ENCODE measurements at places on chromosomes 16 and 17.

DNA sequence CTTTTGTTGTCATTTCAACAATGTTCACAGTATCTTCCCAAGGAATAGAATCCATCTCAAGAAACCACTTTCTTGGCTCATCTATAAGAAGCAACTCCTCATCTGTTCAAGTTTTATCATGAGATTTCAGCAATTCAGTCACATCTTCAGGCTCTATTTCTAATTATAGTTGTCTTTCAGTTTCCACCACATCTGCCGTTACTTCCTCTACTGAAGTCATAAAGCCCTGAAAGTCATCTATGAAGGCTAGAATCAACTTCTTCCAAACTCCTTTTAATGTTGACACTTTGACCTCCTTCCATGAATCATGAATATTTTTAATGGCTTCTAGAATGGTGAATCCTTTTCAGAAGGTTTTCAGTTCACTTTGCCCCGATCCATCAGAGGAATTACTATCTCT is 102.1 kb downstream of the CDH13 start:
- DNase-seq: no peak

DNA sequence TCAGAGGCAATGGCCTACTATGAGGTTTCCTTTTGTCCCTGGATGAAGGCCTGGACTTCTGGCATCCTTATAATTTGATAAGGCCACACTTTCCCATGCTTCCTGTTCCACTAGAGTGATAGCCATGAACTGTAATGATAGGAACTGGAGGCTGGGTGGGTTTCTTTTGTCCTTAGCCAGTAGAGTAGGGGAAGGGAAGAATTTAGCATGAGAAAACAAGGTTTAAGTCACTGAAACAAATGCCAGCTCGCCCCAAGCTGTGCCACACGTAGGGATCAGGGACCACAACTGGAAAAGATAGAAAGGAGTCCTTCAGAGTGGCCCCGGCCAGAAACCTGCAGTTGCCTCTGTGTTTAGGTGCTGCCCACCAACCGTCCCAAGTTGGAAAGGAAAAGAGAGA is 80.9 kb upstream of the C17orf78 start:
- no peak for DNase-seq

DNA sequence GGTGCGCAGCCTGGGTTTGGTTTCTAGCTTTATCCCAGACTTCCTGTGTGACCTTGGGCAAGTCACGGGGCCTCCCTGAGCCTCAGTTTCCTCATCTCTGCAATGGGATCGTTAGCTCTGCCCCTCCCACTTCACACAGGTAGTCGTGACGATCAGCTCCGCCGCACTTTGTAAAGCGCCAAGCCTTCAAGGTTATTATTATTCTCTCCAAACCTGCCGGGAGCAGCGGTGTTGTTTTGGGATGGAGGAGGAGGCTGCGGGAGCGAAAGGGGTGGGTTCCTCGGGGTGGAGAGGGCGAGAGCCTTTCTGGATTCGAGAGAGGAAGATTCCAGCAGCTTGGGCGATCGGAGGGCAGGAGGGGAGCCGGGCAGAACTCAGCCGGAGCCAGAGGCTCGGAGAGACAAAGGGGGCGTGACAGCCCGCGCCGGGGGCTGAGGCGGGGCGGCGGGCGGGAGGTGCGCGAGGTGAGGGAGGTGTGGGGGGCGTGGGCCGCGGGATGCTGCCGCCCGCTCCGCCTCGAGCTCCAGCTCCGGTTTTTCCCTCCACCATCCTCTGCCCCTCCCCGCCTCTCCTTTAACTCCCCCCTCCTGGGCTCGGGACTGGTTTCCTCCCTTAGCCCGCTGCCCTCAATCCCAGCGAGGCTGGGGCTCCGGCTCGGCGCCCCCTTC is at the start of gene EFNB3:
TSS of gene EFNB3 (plus strand) at position 602 of the 668 bp plus-strand sequence. CDS start 397 bp downstream, outside the sequence.
- no peak for DNase-seq

DNA sequence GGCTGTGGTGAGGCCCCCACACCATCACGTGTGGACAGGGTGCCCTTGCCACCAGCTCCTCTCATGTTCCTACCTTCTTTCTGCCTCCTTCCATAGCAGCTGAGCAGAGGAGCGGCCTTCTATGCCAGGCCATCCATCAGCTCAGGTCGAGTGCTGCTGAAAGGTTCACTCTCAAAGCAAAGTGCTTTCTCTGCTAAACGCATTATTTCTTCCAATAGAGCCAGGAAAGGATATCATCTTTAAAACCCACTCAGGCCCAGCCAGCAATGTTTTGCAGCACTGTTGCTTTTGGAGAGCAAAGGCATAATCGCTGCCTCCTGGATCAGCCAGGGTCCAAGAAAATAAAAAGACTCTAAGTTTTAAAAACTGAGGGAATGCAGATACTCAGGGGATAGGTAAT is 54.9 kb upstream of the GPRC5B start:
- DNase-seq: no peak

DNA sequence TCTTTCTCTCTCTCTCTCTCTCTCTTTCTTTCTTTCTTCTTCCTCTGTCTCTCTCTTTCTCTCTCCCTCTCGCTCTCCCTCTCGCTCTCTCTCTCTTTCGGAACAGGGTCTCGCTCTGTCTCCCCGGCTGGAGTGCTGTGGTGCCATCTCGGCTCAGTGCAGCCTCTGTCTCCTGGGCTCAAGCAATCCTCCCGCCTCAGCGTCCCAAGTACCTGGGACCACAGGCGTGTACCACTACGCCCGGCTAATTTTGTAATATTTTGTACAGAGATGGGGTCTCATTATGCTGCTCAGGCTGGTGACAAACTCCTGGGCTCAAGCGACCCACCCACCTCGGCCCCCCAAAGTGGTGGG is 12.7 kb upstream of the KLHDC4 start:
- DNase-seq: no peak

- no peak for DNase-seq
Measured at GRCh38 chr16:11734025-11734652, 8.5 kb downstream of the TXNDC11 start.

GRCh38 chr17:1532836-1533602 is 16.6 kb upstream of the INPP5K start:
- DNase-seq: no peak

Data from C1 segment of cervical spinal cord (tissue), 14 donors.